ENCODE measurements at places on chromosomes 13 and 19.

DNA sequence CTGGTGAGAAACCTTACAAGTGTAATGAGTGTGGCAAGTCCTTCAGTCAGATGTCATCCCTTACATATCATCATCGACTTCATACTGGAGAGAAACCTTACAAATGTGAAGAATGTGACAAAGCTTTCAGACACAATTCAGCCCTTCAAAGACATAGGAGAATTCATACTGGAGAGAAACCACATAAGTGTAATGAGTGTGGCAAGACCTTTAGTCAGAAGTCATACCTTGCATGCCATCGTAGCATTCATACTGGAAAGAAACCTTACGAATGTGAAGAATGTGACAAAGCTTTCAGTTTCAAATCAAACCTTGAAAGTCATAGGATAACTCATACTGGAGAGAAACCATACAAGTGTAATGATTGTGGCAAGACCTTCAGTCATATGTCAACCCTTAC lies 13.6 kb upstream of the ZNF765 start:
- DNase-seq = no peak

DNA sequence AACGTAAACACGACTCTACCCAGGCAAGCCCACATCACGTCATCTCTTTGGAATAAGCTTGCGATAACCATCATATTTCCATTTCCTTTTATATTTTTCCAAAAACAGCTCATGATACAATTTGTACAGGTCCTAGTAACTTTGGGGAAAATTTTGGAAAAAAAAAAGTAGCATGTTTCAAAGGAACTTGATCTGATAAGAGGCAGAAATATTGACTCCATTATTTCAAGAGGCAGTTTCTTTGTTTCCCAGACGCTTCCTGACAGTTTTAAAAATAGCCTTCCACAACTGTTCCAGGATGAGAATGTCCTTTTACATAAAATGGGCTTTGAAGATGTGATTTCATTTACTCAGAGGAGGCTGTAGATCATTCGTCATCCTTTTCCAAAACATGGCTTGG lies 23.1 kb downstream of the KLF2 start:
- no peak for DNase-seq

- no peak for DNase-seq
These were observed 9.5 kb downstream of the MEF2B start for GRCh38 chr19:19160461-19161035.

- DNase-seq = no peak
These were observed 473 bp upstream of the CERS1 start for GRCh38 chr19:18896421-18896841.

- DNase-seq = no peak
These were observed 1.2 kb downstream of the ZSWIM9 start for GRCh38 chr19:48171710-48172109.

- no peak for DNase-seq
These were observed 57.2 kb downstream of the SOX1 start for GRCh38 chr13:112124141-112124540.

GRCh38 chr19:3897936-3898335 lies 17.5 kb downstream of the ATCAY start:
- no peak for DNase-seq

DNA sequence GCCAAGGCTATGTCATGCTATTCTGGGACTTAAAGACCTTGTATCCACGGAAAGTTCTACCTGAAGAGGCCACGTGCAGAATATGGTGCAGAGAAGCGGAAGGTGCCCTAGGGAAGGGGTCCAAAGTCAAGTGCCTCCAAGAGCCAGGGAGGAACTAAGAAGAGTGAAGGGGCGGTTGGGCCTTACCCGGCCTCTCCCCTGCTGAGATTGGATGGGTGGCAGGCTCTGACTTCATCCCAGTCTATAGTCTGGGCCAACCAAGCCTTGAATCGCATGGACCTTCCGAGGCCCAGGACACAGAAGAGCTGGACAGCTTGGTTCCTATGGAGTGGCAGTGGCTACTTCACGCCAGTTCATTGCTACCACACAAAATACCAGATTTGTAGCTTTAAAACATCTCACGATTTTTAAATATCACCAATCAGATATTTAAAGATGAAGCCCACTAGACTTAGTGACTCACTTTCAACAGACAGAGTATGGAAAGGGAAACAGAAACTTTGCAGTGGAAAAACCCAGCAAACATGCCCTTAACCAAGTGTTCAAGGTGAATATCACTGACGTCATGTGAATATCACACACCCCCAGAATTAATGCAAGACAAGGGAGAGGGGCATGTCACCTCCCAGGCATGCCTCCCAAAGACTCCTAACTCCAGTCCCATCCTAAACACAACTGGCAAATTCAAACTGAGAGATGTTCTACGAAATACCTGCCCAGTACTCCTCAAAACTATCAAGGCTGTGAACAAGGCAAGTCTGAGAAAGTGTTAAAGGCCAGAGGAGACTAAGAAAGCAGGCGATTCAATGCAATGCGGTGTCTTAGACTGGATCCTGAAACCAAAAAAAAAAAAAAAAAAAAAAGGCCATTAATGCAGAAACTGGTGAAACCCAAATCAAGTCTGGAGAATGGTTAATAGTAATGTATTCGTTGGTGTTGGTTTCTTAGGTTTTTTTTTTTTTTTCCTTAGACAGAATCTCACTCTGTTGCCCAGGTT lies 10.2 kb downstream of the C19orf12 start:
- DNase-seq = no peak

GRCh38 chr13:26816881-26817280 lies 56.3 kb upstream of the GPR12 start:
- DNase-seq = no peak

- DNase-seq = no peak
These were observed 64.7 kb upstream of the STARD13 start for GRCh38 chr13:33349986-33350826.

DNA sequence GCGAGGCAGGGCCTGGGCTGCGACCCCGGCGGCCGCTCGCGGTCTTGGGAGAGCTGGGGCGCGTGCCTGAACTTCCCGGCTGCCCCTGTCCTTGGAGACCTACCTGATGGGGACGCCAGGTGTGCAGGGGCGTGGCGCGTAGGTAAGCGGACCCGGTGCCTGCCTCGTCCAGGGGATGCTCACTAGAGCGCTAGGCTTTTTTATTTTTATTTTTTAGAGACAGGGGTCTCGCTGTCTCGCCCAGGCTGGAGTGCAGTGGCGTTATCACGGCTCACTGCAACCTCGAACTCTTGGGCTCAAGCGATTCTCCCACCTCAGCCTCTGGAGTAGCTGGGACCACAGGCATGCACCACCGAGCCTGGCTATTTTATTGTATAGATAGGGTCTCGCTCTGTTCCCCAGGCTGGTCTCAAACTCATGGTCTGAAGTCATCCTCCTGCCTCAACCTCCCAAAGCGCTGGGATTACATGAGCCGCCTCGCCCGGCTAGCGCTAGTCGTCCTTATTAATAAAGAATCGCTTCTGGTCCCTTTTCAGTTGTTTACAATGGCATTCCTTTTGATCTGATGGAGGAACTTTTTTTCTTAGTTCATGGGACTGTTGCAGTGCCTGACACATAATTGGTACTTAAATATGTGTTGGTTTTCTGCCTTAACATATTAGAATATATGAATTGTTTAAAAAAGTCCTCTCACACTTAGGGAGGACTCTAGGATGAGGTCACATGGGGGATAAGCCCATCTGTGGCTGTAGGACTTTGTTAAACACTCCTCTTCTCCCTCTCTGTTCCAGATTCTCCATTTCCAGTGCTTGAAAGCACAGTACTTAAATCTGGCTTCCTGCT lies 812 bp downstream of the DPY19L3 start:
- DNase-seq = no peak

GRCh38 chr13:39887387-39887786 lies 231.9 kb downstream of the COG6 start:
- DNase-seq = no peak

All from WERI-Rb-1 (cell line).